ENCODE measurements at places on chromosomes 13 and 19.

DNA sequence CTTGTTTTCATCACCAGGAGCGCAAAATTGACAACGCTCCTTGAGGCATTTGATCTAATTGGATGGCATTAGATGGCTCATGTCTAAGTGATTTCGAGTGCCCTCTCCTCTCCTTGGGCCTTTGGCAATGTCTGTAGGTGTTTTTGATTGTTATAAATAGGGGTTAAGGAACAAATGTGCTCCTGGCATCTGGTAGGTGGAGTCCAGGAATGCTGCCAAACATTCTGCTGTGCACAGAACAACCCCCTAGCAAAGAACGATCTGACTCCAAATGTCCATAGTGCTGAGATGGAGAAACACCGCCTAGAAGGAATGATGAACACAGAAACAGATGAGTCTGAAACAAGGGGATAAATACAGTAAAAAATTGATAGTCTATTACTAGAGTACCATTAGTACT, 68.0 kb upstream of the C1QTNF9B start:
- DNase-seq: no peak

DNA sequence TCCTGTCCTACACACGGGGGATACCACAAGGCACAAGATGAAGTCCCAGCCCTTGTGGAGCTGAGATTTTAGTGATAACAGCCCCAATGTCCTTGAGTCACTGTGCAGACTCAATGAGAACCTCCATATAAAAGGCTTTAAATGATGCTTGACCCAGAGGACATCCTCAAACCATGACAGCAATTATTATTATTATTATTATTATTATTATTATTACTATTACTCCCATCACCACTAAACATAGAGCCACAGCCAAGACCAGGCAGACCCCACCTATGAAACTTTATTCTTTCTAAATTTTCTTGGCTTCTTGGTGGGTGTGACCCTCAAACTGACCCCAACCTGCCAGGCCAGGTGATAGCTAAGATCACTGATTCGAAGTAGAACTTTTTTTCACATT, 11.1 kb downstream of the C19orf47 start:
- no peak for DNase-seq

- DNase-seq: no peak
Measured at GRCh38 chr19:48997972-48998371, 4.3 kb downstream of the RUVBL2 start.

DNA sequence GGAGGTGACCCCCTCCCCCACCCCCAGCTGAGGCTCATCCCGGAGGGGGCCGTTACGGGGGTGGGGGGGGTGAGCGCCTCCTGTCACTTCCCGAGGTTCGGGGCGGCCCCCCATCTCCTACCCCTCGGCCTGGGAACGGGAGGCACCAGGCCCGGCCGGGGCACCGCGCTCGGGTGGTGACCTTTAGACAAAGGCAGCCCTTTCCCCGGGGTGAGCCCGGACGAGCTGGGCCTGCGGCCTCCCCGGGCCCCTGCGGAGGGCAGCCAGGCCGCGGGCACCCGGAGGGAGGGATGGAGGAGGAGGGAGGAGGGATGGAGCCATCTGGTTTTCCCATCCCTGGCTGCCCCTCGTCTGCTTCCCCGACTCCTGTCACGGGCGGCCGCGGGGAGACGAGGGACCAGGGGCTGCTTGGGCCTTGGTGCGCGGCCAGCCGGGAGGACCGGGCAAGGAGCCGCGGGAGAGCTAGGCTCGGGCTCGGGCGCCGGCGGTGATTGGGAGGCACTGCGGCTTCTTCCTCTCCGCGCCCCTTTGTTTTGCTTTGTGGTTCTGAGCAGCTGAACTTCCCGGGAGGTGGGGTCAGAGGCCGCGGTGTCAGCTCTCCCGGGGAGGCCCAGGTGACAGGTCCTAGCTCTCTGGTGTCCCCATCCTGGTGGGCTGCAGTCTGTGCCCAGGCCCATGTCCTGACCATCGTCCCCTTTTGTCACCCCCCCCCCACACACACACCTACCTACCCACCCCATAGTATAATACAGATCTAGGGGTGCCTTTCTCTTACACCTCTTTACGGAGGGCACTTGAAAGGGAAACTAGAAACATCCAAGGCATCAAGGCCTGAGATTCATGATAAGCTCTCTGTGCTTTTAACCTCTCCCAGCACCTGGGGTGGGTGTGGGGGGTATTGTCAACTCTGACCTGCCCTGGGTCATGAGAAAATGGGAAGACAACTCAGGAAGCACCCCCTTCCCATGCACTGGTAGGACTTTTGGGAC, 1.3 kb downstream of the BICRA start:
- DNase-seq: peak; percentile 74

GRCh38 chr19:55546822-55547614, 1.7 kb upstream of the SBK3 start:
- peak; percentile 94 for DNase-seq

DNA sequence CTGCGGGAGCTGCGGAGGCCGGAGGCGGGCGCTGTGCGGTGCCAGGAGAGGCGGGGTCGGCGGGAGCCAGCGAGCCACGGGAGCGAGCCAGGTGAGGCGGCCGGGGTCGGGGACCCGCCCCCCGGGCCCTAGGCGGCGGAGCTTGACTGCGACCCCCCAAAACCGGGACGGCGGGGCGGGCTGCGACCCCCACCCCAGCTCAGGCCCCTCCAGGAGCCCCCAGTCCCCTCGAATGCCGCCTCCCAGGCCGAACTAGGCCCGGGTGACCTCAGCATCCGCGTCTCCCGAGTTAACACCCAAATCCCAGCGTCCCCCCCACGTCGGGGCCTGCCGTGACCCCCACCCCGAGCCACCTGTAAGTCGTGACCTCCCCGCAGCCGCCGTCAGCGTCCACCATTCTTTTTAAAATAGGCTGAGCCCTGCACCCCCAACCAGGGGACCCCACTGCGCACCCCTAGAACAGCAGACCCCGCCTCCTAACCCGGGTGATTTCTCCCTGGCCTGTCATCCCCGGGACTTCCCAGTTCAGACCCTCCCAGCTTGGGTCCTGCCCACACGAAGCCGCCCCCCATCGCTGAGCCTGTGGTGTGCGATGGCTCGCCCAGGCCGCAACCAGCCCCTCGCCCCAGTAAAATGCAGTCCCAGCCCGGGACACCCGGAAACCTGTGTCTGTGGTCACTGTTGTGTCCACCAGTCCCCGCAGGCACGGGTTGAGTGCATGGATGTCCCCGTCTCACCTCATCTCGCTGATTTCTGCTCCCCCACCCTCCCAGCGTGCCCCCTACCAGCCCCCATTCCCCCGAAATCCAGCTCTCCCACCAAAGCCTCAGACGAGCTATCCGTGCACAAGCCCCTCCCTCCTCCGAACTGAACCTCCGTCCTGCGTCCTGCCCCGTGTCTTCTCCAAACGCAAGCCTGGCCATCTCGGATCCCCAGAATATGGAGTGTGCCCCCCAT, 551 bp downstream of the FZR1 start:
- DNase-seq: no peak

GRCh38 chr13:63546524-63546923, 2130.9 kb upstream of the PCDH20 start:
- no peak for DNase-seq

- no peak for DNase-seq
Measured at GRCh38 chr13:29504691-29505090, 90.8 kb downstream of the SLC7A1 start.

DNA sequence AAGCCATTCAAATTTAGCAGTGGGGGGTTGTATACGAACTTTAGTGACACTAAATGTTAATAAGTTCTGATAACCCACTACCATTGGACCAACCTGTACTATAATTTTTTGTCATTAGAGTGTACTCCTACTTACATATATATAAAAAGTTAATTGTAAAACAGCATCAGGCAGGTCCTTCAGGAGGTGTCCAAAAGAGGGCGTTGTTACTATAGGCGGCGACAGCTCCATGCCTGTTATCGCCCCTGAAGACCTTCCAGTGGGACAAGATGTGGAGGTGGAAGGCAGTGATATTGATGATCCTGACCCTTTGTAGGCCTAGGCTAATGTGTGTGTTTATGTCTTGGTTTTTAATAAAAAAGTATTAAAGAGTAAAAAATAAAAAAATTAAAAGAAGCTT, 27.5 kb downstream of the SPRYD7 start:
- DNase-seq: no peak

DNA sequence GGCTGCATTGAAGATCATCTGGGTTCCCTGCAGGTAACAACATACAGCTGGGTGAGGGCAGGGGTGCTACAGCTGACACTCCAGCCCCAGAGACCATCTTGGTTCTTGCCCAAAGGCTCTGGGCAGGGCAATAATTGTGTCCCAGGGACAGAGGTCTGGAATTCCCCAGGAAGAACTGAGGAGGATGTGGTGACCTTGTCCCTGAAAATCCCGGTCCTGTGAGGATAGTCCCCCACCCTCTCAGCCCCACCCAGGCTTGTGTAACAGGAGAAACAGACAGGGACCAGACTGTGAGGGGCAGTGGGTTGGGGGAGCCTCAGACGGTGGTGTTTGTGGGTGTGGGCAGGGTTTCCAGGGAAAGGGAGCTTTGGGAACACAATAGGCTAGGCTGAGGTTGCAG, 63.5 kb downstream of the COLGALT1 start:
- DNase-seq: no peak

- no peak for DNase-seq
Measured at GRCh38 chr13:40101708-40102359, 446.4 kb downstream of the COG6 start.

DNA sequence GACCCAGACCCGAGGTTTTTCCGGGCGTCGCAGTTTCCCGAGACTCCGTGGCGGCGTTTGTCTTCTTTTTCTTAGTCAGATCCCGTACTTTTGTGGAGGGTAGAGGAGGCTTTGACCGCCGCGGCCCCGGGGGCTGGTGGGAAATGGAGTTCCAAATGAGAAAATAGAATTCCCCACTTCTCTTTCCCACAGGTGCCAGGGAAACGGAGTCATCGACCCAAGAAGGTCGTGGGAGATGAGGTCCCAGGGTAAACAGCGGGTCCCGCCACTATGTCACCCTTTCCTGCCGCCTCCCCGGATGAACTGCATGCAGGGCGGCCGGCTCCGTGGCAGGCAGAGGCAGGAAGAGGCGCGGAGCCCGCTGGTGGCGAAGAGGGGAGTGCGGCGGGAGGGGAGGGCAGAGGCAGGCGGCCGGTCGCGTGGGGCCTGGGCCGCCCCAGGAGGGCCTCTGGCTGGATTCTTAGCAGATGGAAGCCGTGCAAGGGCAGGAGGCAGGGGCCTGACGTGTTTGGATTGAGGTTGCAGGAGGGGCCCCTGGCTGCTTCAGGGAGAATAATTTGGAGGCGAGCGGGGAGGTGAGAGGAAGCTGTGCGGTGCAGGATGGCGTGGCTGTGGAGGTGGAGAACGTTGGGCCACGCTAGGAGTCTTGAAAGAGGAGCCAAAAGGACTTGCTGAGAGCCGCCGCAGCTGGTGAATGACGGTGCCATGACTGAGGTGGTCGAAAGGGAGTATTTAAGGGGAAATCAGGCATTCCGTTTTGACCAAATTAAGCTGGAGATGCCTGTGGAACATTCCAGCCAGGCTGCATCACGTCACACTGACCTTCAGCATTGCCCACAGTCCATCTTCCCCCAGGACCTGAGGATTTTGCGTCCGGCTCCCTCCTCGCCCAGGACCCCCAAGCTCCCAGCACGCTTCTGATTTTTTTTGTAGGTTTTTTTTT, 11.7 kb downstream of the CYTH2 start:
- no peak for DNase-seq
